Aorta (tissue), 5 donors: ENCODE measurements at places on chromosomes 1 and 21. TPM values are rescaled to one million over a fixed set of nuclear protein-coding genes. Genes with fewer than 3 reads are reported as not detected.

DNA sequence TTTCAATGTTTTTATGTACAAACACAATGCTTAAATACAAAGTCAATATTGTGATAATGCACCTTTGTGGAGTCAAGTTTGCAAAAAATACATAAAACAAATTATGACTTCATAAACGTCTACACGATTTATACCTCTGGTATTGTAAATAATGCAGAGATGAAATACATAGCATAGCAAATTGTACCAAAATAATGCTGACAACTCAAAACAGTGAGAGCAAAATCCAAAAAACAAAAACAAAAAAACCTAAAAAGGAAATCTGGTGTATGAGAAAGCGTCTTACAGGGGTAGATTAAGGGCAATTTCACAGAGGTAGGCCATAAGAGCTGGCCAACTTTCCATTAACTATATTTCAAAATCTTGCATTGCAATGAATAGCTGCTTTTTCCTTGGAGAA is 161.5 kb upstream of the LRRC7 start:
- no peak for DNase-seq

DNA sequence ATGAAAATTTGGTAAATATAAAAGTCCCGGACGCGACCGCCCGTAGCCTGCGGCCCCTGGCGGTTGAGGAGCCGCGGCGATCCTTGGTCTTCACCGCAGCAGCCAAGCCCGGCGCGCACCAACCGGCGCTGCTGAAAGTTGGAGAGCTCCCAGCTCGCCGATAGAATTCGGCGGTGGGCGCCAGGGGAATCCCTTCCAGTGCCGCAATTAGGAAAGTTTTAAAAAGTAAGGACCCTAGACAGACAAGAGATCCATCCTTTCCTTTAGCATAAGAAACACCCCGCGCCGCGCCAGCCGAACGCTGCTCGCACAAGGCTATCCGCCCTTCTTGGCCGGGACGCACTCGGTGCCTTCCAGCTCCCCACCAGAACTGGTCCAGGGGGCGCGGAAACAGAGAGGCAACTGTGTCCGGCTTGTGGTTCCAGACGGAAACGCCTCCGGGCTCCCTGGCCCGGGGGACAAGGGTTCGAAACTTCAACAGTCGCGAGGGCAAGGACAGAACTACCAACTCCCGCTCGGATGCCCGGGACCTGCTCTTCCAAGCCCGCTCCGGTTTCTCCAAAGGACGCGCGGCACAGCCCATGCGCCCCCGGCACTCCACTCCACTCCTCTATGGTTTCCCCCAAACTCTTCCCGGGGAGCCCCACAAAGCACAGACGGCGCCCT is 1.7 kb downstream of the FAM78B start:
- DNase-seq: peak; percentile 83

DNA sequence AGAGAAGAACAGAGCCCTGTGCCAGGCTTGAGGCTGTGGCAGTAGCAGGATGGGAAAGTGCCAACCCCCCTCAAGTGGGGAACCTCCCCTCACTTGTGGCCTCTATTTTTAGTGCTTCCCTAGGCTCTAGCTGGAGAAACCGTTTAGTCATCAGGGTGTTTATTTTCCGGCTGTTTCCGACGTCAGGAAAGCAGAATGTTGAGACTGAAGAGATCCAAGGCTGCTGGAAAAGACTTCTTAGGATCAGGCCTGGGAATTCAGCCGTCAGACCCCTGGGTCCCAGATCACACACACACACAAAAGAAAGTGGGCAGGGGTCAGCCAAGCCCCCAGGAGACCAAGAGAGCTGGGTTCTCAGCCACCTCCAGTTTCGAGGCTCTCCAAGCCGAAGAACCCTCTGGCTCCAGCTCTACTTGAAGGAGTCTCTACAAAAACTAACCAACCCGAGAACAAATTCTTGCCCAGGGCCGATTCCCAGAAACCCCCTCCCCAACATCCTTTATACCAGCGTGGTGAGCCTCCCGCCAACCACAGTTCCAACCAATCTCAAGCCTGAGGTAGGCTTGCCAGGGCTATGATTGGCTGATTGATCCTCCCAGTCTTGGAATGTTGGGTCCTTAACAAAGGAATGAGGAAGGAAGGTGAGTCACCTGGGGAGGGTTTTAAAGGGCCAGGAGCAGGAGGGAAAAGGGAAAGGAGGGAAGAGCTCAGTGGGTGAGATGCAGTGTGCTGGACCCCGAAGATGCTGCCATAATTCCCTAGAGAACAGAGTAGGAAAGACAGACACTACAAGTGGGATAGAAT is 2.5 kb upstream of the MEF2D start:
- peak; percentile 91 for DNase-seq

DNA sequence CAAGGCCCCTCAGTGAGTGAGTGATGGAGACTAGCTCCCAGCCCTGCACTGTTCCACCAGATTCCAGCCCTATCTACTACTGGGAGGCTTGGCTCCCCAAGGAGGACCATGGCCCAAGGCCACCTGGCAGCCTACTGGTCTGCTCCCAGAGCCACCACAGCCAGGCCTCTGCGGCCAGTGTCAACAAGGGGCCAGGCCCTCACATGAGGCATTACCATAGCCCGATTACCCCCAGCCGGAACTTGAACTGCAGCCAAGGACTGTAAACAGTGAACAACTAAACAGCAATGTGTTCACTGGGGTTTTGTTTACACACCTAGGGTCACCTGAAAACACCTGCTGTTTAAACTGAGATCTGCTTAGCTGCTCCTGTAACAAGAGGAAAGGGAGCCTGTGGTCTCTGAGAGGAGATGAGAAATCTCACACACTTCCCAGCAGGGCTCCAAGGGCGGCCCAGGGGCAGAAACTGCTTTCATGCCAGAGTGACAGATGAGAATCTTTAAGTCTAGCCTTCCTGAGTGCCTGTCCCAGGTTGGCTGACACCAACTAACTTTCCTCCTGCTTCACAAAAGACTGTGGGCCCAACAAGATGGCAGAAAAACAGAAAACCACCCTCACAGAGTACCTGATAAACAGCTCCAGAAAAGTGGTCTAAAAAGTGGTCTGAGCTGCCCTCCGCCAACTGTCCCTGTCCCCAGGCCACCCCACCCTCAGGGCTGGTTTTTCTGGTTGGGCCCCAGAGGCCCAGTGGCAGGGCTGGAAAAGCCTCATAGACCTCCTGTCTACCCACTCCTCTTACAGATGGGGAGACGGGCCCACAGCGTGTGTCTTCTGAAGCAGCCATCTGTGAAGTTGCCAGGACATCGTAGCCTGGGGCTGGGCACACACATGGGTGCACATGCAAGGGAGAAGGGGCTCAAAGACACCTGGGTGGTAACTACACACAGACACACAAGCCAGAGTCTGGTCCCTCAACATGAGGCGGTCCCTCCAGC is 28.8 kb downstream of the MEF2D start:
- peak; percentile 92 for DNase-seq

CAP1 gene
- 269 TPM for polyA plus RNA-seq

CYYR1 gene
- polyA plus RNA-seq: 2.0 TPM

- no peak for DNase-seq
These were observed 12.1 kb downstream of the MIA3 start for GRCh38 chr1:222629921-222630535.
